ENCODE measurements at places on chromosomes 7 and 10.

DNA sequence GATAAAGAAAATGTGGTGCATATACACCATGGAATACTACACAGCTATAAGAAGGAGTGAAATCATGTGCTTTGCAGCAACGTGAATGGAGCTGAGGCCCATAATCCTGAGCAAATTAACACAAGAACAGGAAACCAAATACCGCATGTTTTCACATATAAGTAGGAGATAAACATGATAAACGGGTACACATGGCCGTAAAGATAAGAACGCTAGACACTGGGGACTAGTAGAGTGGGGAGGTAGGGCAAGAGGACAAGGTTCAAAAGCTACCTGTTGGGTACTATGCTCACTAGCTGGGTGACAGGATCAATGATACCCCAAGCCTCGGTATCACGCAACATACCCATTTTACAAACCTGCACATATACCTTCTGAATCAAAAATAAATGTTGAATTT lies 113.7 kb downstream of the CSTF2T start:
- DNase-seq = no peak

- DNase-seq = no peak
These were observed 399.0 kb downstream of the CCSER2 start for GRCh38 chr10:84727398-84727797.

GRCh38 chr7:40003597-40003996 lies 53.5 kb downstream of the CDK13 start:
- no peak for DNase-seq

GRCh38 chr7:55565681-55566080 lies 6.6 kb downstream of the VOPP1 start:
- no peak for DNase-seq

GRCh38 chr7:31492086-31492485 lies 21.8 kb upstream of the ITPRID1 start:
- DNase-seq = no peak

DNA sequence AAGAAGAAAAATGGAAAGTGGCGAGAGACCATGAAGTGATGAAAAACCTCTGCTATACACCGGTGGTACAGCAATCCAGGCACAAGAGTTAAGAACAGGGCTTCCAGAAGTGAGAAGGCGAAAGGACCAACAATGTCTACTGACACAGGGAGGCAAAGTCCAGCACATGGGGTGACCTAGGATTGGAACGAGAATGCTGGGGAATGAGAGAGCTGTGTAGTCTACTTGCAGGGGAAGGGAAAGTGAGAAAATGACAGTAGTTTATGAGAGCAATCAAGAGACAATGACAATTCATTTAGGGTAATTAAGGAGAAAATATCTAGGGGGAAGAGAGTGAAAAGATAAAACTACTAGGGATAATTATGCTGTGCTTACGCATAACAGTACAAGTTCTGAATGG lies 169.2 kb downstream of the SLC25A13 start:
- DNase-seq = no peak

GRCh38 chr7:8491106-8491505 lies 57.7 kb downstream of the NXPH1 start:
- DNase-seq = no peak

- DNase-seq = no peak
These were observed 2.7 kb downstream of the EPHA1 start for GRCh38 chr7:143406002-143406357.

DNA sequence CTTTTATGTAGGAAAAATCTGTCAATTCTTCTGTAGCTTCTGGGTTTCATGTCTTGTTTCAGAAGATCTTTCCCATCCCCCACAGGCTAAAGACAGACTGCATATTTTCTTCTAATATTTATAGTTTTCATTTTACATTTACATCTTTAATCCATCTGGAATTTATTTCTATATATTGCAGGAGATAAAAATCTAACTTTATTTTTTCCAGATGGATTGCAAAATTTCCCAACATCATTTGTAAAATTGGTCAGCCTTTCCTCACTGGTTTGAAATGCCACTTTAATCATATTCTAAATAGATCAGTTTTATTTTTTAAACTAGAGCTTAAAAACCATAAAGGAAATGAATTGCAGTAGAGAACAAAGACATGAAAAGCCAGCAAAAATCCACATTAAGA lies 46.9 kb downstream of the TMEM26 start:
- DNase-seq = no peak

DNA sequence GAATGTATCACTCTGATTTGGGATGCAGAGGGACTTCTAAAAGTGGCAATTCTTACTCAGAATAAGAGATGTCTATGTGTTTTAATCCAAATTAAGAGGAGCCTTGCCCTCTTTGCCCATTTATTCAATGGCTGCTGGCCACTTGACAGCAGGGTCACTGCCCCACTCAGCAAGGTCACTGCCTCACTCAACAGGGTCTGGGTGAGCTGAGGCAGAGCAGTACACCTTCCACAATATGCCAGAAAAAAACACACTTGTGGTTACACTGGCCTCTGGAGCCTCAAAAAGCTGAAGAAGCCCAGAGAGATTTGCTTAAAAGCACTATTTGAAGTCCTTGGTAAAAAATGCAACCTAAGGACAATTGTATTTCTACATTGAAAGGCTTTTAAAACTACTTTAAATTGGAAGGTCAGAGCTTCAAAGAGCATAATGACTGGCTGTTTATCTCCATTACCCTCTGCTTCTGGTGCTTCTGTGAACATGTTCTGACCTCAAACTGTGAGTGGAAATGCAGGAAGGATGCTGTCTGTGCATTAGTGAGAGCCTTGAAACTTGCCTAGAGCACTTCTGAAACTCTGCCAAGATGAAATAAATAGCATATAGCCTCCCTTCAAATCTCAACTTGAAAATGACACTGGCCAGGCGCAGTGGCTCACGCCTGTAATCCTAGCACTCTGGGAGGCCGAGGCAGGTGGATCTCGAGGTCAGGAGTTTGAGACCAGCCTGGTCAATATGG lies 35.1 kb upstream of the WIPF3 start:
- DNase-seq = no peak

Measured in activated CD4-positive, CD25-positive, alpha-beta regulatory T cell treated with anti-CD3 and anti-CD28 coated beads, Interleukin-2, amount 50 U/mL, for 72 hours (primary cell).